ENCODE measurements at places on chromosomes 3 and 15.

- DNase-seq = no peak
Measured at GRCh38 chr3:67605377-67605776, 49.0 kb downstream of the SUCLG2 start.

DNA sequence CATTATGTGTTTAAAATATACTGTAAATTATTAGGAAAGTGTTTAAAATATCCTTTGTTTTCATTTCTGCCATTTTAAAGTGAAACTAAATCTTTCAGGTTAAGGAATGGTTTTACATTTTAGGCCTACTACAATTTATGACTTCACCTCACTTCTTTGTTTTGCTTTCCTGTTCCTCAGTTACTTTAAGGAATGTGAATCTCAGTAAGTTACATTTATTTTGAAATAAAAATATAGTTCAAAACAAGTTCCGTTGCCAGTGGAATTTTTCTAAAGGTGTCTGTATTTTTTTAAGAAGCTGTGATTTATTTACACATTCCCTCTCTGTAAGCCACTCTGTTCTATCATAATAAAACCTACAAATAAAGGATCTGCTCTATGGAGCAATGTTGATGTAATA is 630.9 kb upstream of the AGTR1 start:
- no peak for DNase-seq

GRCh38 chr3:38623539-38623938 is 25.9 kb downstream of the SCN5A start:
- no peak for DNase-seq

- no peak for DNase-seq
Measured at GRCh38 chr15:51355096-51355495, 13.6 kb downstream of the GLDN start.
